ENCODE measurements at places on chromosomes 7 and 10. TPM values are rescaled to one million over a fixed set of nuclear protein-coding genes. Genes with fewer than 3 reads are reported as not detected.

NUTM2A gene
- total RNA-seq: 1.3 TPM

DNA sequence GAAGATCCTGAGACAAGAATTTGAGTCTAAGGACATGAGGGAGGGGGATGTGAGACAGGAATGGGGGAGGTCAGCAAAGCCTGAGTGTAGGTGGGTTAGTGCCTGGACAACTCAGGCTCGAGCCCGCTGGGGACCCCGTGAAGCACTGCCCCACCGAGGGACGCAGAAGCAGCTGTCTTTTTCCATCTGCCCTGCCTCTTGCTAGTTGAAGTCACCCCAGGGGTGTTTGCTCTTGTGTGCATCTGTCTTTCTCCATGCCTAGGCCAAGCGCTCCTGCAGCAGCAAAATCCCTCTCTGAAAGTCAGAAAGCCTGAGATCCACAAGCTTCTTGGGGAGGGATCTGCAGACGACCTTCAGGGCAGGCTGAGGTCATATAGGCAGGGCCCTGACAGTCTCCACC, 79.0 kb upstream of the CELF2 start:
- DNase-seq: no peak

DNA sequence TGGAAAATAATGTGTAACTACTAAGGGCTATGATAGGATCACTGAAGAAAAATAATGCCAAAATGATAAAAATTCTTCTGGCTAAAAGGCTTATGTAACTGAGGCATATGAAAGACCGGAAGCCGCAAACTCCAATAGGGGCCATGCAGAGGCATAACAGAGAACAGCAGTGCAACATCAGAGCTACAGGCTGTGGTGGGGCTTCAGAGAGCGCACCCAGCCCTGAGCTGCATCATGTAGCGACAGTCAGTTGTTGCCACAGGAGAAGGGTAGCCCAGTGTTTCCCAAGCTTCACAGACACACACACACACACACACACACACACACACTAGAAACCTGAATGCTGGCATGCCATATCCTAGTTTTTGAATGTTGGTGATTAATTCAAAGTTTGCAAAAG, 9.3 kb downstream of the LLCFC1 start:
- DNase-seq: no peak

- DNase-seq: no peak
These were observed 1370.6 kb upstream of the LRRTM3 start for GRCh38 chr10:65555192-65555591.

MSMB gene
- total RNA-seq: not detected

DNA sequence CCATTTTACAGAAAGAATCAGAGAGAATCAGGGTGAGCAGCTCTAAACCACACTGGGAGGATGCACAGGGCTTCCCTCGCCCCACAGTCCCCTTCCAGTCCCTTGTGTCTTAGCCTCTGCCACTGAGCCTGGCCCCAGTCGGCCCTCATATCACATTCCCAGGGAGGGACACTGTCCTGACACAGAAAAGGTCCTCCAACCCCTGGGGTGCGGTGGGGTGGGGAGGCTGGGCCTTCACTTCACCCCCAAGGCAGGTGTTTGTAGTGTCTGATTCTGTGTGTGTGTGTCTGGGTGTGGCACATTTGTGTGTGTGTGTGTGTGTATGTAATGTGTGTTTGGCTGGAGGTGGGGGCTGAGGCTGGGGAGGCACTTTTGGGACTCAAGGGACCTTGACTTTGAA, 1.8 kb upstream of the KCP start:
- DNase-seq: no peak

GNGT1 gene
- not detected for total RNA-seq

- DNase-seq: no peak
These were observed 223.7 kb upstream of the HABP2 start for GRCh38 chr10:113329121-113329596.

ARHGEF5 gene
- total RNA-seq: 12.0 TPM
